ENCODE measurements at places on chromosomes 7 and 10. TPM values are rescaled to one million over a fixed set of nuclear protein-coding genes. Genes with fewer than 3 reads are reported as not detected.

The VSTM4 gene
- total RNA-seq, result 0.35 TPM

The SPDYE16 gene
- not detected for total RNA-seq

The ITPRID1 gene
- total RNA-seq, result 1.2 TPM

The NYAP1 gene
- 3.2 TPM for total RNA-seq

- no peaks in the 10 kb centered on the region for H3K4me1 ChIP-seq
- DNase-seq, result no peak
- H3K27ac ChIP-seq, result no peak overlapping the region
- H3K4me3 ChIP-seq, result no peak overlapping the region
- H3K27me3 ChIP-seq, result no peaks in the 10 kb centered on the region
Observed at GRCh38 chr7:98681951-98682350, 64.9 kb downstream of the NPTX2 start.

Data from H9 (cell line).